Kidney epithelial cell (primary cell): ENCODE measurements at places on chromosomes 2 and 18. TPM values are rescaled to one million over a fixed set of nuclear protein-coding genes. Genes with fewer than 3 reads are reported as not detected.

Gene CRYBA2
- total RNA-seq: not detected in 2 replicates

Gene SH2D6
- 0.27 TPM in 1 of 2 replicates, not detected in the other for total RNA-seq

Gene KLHL14
- total RNA-seq: 2.1 and 3.6 TPM in 2 replicates

Gene HMSD
- not detected in 2 replicates for total RNA-seq

Gene IL36G
- total RNA-seq: not detected in 2 replicates

Gene SPP2
- total RNA-seq: not detected in 2 replicates

Gene ALPI
- not detected in 2 replicates for total RNA-seq

Gene ANKRD30B
- total RNA-seq: 0.07 and 0.08 TPM in 2 replicates

Gene GRP
- total RNA-seq: not detected in 2 replicates

Gene GALNT13
- 0.46 and 0.75 TPM in 2 replicates for total RNA-seq
